ENCODE measurements at places on chromosomes 1 and 21.

DNA sequence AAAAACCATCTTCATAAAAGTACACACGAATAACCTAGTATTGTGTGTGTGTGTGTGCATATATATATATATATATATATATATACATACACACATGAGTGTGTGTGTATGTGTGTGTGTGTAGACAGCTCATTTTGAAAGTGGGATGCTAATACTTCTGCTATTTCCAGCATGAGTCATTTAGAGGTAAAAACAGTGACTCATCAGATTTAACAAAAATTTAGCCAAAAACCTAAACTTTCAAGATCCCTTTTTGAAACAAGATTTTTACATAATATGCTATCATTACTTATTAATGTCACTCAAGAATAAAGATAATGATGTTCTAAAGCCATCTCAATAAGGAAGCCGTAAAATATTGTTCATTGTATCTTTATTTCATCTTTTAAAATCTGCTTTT is 35.6 kb upstream of the ADGRL4 start:
- DNase-seq, result no peak

DNA sequence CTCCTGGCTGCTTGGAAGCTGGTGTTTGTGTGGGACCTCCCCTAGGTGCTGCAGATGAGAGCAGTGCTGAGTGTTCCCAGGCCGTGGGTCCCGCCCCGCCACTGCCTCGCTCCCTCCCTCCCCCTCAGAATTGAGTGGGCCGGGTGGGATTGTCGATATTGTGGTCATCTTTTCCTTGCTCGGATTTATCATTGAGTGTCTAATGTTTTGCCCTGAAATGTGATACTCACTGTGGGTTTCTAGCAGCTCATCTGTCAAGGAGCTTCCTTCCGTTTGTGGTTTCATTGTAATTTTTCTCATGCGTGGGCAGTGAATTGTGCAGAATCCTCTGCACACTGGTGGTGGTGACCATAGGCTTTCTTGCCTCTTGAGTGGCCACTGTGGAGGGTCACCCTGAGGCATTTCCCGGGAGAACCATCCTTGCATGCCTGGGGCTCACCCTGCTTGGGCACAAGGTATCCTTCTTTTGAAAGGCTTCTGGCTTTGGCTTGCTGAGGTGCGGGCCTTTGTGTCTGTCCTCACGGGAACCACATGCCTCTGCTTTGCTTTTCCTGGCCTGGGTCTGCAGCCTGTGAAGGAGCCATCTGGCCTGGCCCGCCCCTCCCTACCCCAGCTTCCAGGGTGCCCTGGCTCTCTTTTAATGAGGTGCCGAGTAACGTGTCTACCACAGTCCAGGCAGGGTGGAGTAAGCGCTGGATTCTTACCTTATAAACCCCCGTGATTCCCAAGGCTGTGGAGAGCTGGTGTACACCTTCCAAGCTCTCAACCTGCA is 25.6 kb downstream of the SLX9 start:
- no peak for DNase-seq

GRCh38 chr1:111204201-111204982 is 3.9 kb upstream of the DENND2D start:
- no peak for DNase-seq

- DNase-seq, result no peak
These were observed 18.3 kb upstream of the MMEL1 start for GRCh38 chr1:2650967-2651645.

DNA sequence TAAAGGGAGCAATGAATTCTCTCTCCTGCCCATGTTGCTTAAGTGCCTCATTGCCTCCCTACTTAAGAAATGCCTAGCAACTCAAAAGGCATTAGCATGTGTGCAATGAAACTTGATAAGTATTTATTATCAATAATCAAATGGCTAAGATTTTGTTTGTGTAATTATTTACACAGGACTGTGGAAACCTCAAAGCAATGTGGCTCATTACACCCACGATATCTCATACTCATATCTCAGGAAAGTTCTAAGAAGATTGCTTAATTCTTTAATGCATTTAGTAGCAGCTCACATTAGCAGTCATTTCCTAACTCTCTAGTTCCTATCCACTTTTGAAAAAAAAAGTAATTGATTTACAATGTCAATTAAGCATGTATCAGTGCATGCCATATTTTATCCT is 253.3 kb downstream of the DUSP10 start:
- DNase-seq, result no peak

DNA sequence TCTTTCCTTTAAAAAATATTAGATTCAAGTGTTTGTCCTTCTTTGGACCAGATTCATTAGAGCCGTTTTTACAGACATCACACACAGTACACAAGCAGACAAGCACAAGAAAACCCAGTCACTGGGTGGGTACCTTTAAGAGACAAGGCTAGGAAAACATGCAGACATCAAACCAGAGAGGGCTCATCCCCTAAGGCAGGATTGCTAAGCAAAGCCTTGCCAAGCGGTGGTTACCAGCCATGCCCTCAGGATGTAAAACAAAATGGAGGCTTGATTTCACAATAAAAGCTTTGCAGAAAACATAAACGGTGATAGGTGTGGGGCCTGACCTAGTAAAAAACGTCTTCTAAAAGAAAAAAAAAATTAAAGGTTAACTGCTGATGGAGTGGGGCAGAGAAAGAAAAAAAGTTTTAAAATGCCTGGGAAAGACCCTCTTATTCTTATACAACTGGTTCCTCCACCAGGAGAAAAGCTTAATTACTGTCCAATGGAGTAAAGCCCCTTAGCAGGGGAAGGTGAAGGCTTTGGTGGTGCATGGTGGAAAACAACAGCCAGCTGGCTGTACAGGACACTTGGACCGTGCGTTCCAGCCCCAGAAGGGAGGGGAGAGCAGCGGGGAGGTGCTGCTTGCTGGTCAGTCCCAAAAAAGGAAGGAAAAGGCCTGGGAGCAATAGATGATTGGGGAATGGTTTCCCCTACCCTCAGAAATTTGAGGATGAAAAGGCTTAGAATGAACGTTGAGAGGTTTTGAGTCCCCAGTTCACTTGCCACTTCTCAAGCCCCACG is 30.4 kb upstream of the FMO1 start:
- DNase-seq, result no peak

GRCh38 chr1:31372051-31372450 is 825 bp downstream of the FABP3 start:
- no peak for DNase-seq

- no peak for DNase-seq
These were observed 4.1 kb upstream of the NBL1 start for GRCh38 chr1:19639999-19640362.

- no peak for DNase-seq
These were observed 360.0 kb downstream of the NPHP4 start for GRCh38 chr1:5632224-5632623.

- DNase-seq, result no peak
These were observed 117.2 kb downstream of the PLPPR5 start for GRCh38 chr1:98887507-98887906.

GRCh38 chr21:44666401-44667320 is at the start of gene KRTAP12-2:
TSS of gene KRTAP12-2 (minus strand) at chr21:44666927. CDS start at chr21:44666886, 41 bp downstream.
- DNase-seq, result no peak

DNA sequence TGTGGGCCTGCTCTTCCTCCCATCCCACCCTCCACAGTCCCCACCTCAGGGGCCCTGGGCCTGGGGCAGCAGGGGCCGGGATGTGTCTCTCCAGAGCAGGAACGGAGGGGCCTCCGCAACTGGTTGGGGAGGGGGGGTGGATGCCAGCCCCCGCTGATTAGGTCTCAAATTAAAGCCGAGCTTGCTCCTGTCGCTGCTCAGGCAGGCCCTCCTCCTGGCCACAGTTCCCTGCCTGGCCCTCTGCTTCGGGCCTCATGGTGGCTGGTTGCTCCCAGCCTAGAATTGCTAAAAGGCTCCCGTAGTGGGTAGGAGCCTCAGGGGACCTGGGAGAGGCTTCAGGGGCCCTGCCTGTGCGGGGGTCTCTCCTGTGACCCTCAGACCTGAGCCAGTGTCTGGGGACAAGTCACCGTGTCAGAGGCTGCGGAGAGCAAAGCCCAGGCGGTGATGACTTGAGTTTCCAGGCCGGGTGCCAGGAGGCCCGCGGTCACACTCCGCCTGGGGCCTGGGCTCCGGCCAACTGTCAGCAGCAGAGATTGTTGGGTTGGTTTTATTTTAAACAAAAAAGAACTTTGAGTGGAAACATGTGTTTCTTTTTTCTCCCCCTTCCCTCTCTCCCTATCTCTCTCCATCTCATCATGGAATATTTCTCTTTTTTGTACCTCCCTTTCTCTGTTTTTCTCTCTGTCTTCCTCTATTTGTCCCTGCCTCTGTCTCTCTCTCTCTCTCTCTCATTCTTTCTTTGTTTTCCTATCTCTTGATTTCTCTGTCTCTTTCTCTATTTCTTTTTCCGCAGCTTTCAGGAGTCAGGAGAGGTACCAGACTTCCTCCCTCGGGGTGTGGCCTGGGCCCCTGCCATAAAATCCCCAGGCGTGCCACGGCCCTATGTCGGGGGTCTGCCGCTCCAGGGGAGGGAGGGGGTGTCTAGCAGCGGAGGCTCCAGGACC is 20.0 kb upstream of the EPHA2 start:
- DNase-seq, result no peak

DNA sequence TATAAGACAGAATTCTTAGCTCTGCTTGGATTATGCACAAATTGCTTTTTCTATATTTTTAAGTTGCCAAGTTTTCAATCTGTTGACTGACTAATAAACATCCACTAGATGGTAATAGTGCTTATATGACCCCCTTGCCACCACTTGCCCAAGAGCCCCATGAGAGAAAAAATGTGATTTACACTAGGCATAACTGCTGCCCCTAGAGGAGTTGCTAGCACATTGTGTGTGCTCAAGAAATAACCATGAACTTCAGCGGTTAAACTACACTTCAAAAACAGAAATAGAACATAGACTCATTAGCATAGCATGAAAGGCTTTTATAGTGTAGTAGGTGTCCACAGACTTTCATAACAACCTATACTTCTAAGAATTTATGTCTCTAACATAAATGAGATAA is 61.4 kb downstream of the BRINP3 start:
- DNase-seq, result no peak

GRCh38 chr1:1021920-1022259 is 2.0 kb downstream of the AGRN start:
- DNase-seq, result no peak

GRCh38 chr1:84611796-84612195 is 37.6 kb upstream of the CTBS start:
- DNase-seq, result no peak

GRCh38 chr1:219405531-219406331 is 207.2 kb downstream of the ZC3H11B start:
- DNase-seq, result no peak

DNA sequence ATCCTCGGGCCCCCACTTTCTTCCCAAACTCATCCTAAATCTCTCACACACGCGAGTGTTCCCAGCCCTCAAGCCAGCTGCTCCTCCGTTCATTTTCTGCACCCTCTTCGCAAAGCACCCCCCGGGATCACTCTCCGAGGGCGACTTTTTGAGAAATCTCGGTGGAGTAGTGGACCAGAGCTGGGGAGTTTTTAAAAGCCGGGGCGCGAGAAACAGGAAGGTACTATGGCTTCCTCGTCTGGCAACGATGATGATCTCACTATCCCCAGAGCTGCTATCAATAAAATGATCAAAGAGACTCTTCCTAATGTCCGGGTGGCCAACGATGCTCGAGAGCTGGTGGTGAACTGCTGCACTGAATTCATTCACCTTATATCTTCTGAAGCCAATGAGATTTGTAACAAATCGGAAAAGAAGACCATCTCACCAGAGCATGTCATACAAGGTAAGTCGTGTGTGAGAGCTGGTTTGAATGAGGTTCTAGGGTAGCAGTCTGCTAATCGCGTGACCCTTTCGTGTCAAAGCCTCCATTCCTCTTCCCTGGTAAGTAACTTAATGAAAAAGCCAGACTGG is 800 bp downstream of the DR1 start:
- no peak for DNase-seq

- no peak for DNase-seq
These were observed 32.3 kb downstream of the CFAP57 start for GRCh38 chr1:43204394-43204793.

- DNase-seq, result no peak
These were observed 7.1 kb downstream of the TCP10L start for GRCh38 chr21:32578107-32578691.

Data from cortex of kidney (tissue), 1 donor.